Foreskin keratinocyte (primary cell): ENCODE measurements at places on chromosomes 3 and 15.

- no peak for DNase-seq
Measured at GRCh38 chr15:57911247-57911646, 154.3 kb downstream of the ALDH1A2 start.

DNA sequence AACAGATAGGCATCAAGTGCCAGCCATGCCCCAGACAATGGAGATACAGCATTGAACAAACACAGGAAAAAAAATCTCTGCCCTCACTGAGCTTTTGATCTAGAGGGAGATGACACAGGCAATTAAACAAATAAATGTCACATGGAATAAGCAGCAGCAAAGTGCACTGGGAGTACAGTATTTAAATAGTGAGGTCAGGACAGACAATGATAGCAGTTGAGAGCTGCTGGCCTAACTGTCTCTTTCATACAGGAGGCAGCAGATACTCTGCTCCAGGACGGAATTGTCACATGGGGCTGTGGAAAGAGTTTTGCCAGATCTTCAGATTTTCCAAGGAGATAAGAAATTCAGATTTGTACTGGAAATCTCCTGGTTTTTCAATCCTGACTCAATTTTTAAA lies 241.3 kb downstream of the THRB start:
- no peak for DNase-seq

- DNase-seq, result no peak
Measured at GRCh38 chr3:129348734-129349133, 70.1 kb downstream of the HMCES start.

DNA sequence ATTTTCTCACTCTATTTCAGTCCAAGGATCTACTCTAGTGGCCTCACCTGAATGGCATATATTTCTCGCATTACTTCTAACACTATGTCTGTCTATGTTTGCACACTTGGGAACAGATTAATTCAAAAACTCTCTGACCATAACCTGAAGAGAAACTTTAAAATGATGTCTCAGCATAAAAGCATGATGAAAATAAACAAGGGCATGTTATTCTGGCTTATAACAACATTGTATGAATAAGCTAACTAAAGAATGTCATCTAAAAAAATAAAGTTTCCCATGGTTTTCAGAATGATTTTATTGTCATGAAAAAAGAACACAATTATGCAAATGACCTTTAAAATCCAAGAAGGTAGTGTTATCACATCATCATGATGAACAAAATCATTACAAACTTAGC lies 85.5 kb upstream of the ROBO2 start:
- no peak for DNase-seq

DNA sequence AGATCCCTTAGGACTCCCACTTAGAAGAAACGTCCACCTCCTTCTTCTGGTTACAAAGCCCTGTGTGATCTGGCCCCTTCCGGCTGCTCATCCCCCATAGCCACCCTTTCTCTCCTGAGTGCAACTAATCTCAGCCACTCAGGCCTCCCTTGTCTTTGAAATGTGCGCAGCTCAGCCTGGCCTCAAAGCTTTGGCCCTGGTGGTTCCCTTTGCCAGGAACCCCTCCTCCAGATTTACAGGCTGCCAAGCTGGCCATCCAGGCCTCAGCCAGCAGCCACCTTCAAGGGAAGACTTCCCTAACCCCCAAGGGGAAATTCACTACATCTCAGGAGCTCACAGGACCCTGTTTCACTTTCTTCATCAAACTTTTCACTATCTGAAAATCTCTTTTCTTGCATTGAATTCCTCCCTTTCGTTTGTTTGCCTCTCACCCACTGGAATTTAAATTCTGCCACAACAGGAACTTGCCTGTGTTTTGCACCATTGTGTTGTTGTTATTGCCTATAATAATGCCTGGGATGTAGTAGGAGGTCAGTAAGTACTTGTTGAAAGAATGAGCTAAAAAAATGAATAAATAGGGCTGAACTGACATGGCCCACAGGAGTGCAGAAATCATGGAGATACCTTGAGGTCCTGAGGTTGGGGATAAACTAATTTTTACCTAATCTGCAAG lies 109.5 kb upstream of the PFN2 start:
- DNase-seq, result no peak

DNA sequence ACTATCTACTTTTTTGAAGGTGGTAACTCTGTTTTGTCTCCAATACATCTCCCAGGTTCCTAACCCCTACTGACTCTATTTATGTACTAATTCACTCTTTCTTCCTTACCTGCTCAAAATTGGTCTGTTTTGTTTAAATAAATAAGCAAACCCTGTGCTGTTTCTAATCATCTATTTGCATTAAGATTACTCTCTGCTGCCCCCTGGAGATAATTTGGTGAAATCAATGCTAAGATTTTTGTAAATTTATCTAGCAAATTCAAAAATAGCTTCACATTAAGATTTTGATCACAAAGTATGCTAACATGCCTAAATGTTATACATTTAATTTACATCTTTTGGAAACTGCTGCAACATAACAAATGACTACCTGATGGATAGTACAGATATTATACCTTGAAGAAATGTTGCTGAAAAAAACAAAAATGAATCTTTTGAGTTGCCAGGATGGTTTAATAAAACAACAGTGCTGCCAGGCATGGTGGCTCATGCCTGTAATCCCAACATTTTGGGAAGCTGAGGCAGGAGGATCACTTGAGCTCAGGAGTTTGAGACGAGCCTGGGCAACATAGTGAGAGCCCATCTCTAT lies 4.4 kb upstream of the CD200R1 start:
- no peak for DNase-seq

DNA sequence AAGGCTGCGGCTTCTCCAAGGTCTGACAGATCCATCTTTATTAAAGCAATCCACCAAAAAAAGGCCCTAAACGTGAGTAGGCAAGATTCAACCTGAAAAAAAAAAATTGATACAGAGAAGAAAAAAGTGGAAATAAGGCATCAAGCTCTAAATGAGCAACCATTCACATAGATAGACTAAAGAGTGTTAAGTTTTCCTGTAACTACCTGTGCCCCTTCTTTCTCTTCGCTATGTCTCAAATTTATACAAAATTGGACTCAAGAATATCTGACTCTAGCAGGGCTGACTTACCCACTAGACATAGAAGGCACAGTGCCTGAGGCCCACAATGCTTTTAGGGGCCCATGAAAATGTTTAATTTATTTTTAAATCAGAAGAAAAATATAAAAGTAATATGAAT lies at the start of gene MYH15:
Gene MYH15 (minus strand): TSS at position 101 of the 400 bp plus-strand sequence. CDS start 66 bp downstream, at position 35.
- DNase-seq, result no peak
